ENCODE measurements at places on chromosomes 7 and 10. TPM values are rescaled to one million over a fixed set of nuclear protein-coding genes. Genes with fewer than 3 reads are reported as not detected.

The EGR2 gene
- polyA plus RNA-seq, result 2.3 TPM

The ACSM6 gene
- polyA plus RNA-seq, result 0.17 TPM

The PAPOLB gene
- 0.12 TPM for polyA plus RNA-seq

- no peak for DNase-seq
These were observed 138.4 kb downstream of the MGMT start for GRCh38 chr10:129605266-129605985.

- no peak for DNase-seq
These were observed 20.2 kb downstream of the TNRC18 start for GRCh38 chr7:5403442-5403841.

DNA sequence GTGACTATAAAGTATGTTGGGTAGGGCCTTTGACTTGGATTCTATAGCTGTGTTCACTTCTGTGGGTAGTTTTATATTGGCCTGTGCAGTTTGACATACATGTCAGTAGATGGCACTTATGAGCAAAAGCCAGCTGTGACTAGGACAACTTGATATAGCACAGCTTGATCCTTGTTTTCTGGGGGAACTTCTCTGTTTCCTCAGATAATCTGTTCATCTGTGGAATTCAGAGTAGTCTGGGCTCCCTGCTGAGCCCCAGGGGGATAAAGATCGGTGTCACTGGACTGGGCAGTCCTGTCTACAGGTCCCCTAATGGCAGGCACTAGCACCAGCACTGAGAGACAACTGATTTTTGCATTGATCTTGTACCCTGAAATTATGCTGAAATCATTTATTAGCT is 25.4 kb downstream of the CYP2C9 start:
- peak; percentile 22 for DNase-seq

- no peak for DNase-seq
These were observed 1.7 kb upstream of the GIMAP6 start for GRCh38 chr7:150633926-150634325.

GRCh38 chr10:50621968-50622705 is 1.6 kb downstream of the SGMS1 start:
- DNase-seq, result no peak

DNA sequence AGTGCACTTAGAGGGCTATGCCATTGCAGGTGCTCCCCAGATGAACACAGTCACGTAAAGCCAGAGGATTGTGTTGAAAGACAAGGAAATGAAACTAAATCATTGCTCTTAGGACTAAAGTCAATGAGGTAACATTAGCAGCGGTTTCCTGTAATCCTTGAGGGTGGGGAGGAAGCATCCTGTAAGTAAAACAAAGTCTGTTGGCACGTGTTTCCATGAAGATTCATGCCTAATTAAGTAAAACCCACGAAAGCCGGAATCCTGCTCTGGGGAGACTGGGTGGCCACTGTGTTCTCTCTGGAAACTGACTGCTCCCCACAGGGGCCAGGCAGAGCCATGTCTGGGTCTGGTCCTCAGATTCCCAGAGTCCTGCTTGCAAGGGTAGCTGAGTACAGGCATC is 18.3 kb downstream of the STEAP1B start:
- DNase-seq, result no peak

DNA sequence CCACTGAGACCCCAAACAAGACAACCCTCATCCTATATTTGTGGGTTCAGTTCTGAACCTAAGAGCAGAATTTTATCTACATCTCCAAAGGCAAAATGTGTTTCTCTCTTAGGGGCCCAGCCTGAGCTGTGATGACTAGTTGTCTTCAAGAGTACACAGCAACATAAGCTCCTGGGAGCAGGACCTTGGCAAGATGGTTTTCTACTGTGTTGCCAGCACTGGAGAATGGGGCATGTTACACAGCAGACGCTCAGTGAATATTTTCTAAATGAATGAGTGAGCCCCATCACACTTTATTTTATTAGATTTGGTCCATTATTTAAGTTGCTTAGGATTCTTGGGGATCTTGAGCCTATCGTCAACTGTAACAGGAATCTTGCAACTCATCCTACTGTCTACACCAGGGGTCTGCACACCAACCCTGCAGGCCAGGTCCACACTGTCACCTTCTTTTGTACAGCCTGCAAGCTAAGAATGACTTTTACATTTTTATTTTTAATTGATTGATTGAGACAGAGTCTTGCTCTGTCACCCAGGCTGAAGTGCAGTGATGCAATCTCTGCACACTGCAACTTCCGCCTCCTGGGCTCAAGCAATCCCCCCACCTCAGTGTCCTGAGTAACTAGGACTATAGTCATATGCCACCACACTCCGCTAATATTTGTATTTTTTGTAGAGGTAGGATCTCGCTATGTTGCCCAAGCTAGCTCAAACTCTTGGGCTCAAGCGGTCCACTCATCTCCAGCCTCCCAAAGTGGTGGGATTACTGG is 347.1 kb downstream of the FGFR2 start:
- DNase-seq, result no peak

The NACAD gene
- polyA plus RNA-seq, result 10.7 TPM

DNA sequence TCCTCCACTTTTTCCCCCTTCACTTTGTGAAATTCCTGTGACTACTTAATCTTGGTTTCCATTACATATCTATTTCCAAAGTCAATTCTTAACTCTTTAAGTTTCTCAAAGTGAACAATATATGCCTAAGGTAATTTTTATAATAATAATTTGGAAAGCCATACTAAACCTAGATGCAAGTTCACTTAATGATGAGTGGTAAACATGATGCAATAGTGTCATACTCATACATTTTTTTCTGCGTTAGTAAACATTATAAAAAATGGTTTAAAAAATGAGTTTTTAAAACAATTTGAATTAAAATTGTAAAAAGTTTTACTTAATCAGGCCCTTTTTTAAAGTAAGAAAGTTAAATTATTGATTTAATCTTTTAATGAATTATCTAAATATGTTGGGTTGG is 659.4 kb upstream of the FZD8 start:
- DNase-seq, result no peak

DNA sequence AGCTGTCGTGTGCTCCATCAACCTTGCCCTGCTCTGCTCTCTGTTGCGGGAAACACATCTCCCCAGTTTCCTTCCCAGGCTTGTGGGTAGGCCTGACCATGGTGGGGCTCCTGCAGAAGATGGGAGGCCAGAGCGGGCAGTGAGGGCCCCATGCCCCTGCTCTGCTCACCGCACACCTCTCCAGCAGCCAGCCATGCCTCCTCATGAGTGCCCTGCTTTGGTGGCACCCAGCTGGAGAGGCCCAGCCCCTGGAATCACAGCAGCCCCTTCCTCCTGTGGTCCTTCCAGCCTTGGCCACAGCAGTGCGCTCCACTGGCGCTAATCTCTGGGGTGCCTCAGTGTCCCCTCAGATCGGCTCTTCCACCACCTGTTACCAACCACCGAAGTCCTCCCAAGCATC is 4.2 kb upstream of the OPN4 start:
- DNase-seq, result no peak

The AKR1C4 gene
- not detected for polyA plus RNA-seq

The C10orf62 gene
- 0.27 TPM for polyA plus RNA-seq

DNA sequence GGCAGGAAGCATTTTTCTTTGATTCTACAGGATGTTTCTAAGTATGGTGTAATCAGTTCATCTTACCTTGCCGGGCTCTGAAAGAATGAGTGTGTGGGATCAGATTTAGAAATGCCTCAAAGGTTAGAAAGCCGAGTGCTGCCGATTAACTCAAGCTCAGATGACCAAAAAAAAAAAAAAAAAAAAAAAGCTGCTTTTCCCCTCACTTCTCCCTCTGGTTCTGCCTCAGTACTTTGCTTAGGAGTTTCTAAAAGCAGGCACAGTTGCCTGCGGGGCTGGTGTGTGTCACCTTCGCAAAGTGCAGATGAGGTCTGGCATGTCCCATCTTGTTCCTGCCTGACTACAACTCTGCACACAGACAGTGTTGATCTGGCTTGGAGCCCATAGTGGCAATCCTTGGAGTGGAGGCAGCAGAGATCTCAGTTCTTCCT is 47.0 kb downstream of the KIAA1217 start:
- no peak for DNase-seq

DNA sequence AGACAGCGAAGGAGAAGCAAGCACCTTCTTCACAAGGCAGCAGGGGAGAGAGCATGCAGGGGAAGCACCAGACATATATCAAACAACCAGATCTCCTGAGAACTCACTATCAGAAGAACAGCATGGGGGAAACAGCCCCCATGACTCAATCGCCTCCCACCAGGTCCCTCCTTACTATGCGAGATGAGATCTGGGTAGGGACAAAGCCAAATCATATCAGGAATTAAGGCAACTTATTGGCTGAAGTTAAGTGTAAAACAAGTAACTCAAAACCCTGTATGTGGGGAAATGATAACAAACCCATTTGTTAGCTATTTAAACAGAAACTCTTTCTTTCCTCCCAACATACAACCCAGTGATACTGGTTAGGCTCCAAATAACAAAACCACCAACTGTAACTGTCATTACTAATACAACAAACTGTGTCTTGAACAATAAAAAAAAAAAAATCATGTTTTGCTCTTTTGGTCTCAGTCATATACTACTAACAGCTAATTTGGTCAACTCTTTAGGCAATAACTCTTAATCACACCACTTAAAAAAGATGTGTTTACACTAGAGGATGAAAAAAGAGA is 57.8 kb downstream of the MINDY3 start:
- no peak for DNase-seq

The GHRHR gene
- 0.15 TPM for polyA plus RNA-seq

DNA sequence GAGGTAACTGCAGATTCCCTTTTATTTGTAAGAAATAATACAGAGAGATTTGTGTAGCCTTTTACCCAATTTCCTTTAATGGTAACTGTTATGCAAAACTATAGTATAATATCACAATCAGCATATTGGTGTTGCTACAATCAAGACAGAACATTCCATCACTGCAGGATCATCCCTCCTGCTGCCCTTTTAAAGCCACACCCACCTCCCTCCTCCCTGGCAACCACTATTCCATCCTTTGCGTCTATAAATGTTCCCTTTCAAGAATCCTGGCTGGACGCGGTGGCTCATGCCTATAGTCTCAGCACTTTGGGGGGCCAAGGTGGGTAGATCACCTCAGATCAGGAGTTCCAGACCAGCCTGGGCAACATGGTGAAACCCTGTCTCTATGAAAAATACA is 13.2 kb downstream of the ACBD7 start:
- DNase-seq, result no peak

The PFKP gene
- 31.8 TPM for polyA plus RNA-seq

- no peak for DNase-seq
These were observed 17.0 kb upstream of the ZMIZ1 start for GRCh38 chr10:79051766-79052165.

The NKX2-3 gene
- not detected for polyA plus RNA-seq

The DPP6 gene
- 48.4 TPM for polyA plus RNA-seq

GRCh38 chr7:74129887-74130286 is 44.3 kb upstream of the EIF4H start:
- DNase-seq, result no peak

DNA sequence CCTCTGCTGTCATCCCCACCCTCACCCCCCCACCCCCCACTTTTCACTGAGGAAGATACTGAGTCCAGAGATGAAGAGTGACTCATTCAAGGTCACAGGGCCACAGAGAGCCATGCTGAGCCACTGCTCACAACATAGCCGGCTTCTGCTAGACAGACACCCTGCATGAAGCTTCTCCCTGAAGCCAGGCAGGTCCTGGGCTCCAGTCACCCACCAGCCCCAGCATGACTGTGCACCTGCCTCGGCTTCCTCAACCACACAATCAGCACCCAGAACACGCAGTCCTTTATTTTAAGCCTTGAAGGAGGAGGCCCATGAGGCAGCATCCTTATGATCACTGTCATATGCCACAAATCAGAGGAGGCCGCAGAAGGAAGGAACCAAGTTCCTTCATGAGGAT is 19.2 kb upstream of the PRKAG2 start:
- no peak for DNase-seq

- DNase-seq, result no peak
These were observed 91.8 kb downstream of the CHST15 start for GRCh38 chr10:124001391-124002148.

DNA sequence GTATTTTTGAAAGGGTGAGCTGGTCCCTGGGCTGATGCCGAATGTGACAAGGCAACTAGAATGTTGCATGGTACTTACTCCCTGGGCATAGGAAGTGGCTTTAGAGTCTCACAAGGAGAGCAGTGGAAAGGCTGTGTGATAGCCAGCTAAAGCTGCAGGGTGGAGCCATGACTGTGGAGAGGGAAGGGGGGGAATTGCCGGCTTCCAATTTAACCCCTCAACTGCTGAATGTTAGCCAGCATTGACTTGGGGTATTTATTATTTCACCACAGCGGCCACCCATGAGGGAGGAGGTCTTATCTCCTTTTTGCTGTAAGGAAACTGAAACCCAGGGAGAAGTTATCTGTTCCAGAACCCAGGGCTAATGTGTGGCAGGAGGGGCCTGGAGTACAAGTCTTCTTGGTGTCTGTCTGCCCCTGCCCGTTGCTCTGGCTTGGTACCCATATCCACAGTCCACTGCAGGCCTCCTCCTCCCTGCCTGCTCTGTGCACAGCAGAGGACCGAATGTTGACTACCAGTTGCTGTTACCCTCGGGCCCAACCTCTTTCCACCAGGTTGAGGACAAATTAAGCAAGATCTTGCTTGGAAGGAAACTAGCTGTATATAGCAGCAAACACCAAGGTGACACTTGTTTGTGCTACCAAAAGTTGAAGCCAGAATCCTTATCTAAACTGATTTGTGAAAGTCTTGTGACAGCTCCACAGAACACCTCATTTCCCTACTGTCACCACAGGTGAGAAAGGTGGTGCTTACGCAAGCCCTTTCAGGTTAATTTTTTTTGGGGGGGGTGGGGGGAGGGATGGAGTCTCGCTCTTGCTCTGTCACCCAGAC is 37.6 kb downstream of the WBP1L start:
- no peak for DNase-seq

DNA sequence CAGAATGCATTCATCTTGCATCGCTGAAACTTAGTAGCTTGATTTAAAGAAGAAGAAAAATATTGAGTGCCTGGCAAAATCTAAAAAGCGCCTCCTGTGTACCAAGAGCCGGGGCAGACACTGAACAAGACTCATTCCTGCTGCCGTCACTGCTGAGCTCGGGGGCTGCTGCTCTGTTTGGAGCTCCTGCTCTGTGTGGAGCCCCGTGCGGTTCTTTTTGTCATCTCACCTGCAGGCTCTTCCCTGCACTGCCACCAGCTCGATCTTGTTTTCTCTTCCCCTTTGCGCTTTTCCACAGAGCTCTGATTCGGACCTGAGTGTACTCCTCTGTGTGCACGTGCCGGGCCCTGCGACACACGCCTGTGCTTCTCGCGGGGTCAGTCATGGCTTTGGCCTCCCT is 462.1 kb upstream of the DPP6 start:
- no peak for DNase-seq

DNA sequence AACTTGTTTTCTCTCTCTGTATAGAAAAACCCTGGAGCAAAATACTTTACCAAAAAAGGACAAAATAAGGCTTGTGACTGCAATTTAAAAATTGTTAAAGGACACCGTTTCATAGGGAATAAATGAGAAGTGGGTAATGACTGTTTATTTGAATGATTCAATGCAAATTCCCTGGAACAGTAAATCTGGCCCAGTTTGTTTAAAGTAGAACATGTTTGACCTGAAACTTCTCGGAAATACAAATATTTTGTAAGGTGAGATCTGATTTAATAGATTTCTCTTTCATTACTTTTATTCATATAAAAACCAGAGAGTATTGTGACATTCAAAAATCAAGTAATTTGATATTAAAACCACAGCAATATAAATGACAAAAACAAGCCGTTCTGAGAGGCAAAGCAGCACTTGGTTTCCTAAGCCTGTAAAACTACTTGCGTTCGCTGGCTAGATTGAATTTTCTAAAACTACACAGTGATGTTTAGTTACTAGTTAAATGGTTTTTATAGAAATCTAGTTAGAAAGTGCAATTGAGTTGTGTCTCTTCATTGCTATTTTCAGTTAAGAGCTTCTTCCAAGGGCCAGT is 76.8 kb upstream of the PITRM1 start:
- no peak for DNase-seq
